ENCODE measurements at places on chromosomes 6 and 20. TPM values are rescaled to one million over a fixed set of nuclear protein-coding genes. Genes with fewer than 3 reads are reported as not detected.

DNA sequence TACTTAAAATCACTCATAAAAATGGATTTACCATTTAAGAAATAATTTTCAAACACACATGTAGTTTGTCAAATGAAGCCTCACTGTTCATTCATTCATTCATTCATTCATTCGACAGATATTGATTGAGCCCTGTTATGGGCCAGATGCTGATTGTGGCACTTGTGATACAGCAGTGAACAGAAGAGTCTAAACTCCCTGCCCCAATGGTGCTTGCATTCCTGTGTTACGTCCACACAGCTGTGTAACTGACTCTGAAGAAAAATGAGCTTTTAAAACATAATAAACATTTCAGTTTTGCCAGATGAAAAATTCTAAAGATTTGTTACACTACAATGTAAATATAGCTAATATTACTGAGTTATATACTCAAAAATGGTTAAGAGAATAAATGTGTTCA is 46.2 kb downstream of the BACH2 start:
- H3K4me1 ChIP-seq: peaks cover 34% of the 10 kb centered on the region
- no peaks in the 10 kb centered on the region for H3K27me3 ChIP-seq
- no peak overlapping the region for H3K27ac ChIP-seq
- H3K36me3 ChIP-seq: peaks cover 13% of the 10 kb centered on the region
- no peak overlapping the region for H3K4me3 ChIP-seq
- DNase-seq: no peak

DNA sequence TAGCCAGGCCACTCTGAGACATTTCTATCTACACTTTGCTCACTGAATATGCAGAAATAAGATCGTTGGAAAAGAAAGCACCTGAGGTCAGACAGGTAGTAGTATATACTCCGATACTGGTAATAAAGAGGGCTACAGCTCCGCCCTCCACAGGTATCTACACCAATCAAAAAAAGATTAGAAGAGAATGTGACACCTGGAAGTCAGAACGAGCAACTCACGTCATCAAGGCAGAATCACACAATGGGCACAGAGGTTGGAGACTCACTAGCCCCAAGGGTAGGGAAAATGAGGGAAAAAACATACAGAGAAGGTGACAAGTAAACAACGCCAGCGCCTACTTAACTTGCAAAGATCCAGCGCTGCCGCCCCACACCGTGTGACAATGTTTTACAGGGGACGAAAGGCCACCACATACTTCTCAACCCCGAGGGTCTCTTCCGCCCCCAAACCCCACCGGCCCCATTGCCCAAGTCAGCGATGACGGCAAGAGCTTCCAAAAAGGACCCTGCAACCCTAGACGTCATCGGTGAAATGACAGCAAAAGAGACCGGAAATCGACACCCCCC is 653 bp downstream of the LMBRD1 start:
- H3K4me3 ChIP-seq: peak overlapping the region; percentile 73
- H3K4me1 ChIP-seq: peaks cover 49% of the 10 kb centered on the region

ZBTB22 gene
- polyA plus RNA-seq: 15.4 TPM

PHF1 gene
- polyA plus RNA-seq: 171 TPM

DNA sequence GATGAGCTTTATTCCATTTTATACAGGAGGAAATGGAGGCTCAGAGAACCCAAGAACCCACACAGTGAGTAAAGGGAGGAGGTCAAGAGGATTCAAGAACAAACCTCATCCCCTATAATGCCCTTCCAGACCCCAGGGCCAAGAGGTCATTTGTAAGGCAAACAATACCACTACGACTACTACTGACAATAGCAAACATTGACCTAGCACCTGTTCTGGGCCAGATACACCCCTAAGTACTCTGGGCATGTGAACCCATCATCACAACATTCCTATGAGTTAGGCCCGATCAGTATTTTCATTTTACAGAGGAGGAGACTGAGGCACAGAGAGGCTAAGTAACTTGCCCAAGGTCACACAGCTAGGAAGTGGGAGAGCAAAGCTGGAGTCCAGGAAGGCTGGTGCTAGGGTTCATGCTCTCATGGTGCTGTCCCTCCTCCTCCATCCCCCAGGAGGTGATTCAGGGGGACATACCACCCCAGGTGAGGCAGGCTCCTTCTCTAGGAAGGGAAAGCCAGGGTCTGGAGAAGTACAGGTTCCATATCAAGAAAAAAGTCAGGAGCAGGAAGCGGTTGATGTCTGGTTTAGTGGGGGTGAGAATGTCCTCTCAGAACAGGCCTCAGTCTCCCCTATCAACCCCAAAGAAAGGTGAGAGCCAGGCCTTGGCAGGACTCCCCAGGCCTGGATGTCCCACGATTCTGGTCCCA is 13.7 kb downstream of the SLC13A3 start:
- no peaks in the 10 kb centered on the region for H3K4me1 ChIP-seq
- H3K36me3 ChIP-seq: no peaks in the 10 kb centered on the region
- no peak overlapping the region for H3K27ac ChIP-seq
- no peak for DNase-seq

DNA sequence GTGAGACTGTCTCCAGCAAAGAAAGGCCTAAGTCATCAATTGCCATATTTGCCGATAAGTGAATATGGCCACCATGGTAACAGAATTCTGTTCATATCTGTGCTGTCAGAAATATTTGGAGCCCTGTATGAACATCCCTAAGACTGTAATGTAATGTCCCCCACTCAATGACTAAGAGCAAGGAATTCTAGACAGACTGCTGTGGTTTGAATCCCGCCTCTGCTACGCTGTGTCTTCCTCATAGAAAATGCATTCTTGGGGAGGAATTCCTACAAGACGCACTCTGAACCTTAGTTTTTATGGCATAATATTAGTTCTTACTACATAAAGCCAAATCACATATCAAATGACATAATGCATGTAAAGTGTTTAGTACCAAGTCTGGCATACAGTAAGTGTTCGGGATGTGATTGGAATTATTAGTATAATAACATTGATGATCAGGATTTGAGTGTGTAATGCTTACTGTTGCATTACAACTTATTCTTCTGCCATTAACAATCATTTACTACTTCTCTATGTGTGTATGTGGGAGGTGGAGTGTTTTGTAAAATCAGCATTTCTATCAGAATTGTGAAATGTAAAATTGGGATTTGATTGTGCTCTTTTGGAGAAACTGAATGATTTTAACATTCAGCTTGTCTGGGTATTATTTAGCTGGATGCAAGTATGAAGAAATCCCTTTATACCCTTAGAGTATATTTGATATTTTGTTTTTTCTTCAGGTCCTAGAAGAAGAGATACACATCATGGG is 103.0 kb downstream of the OLIG3 start:
- H3K4me3 ChIP-seq: no peak overlapping the region
- H3K36me3 ChIP-seq: no peaks in the 10 kb centered on the region
- no peak overlapping the region for H3K27ac ChIP-seq
- peaks cover 23% of the 10 kb centered on the region for H3K4me1 ChIP-seq

SLC17A3 gene
- polyA plus RNA-seq: not detected

GRCh38 chr6:30227242-30227722 is 14.1 kb upstream of the TRIM26 start:
- no peaks in the 10 kb centered on the region for H3K36me3 ChIP-seq
- no peak overlapping the region for H3K27ac ChIP-seq
- no peaks in the 10 kb centered on the region for H3K4me1 ChIP-seq
- no peak overlapping the region for H3K4me3 ChIP-seq
- H3K27me3 ChIP-seq: no peaks in the 10 kb centered on the region

DNA sequence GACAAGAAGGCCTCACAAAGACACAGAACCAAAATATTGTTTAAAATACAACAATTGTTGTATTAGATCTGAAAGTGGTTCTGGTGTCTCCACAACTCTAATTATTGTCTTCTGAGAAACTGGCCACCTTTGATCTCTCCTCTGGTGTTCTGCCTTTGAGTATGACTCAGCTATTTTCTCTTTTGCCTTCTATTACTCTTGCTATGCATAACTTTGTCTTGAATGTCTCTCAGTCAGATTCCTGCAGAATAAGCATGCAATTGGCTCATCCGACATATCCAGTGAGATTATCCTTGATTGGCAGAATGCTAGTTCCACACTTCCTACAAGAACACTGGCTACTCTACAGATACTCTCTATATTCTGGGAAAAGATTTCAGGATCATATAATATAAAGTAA is 14.3 kb upstream of the EPM2A start:
- no peak overlapping the region for H3K27ac ChIP-seq
- no peaks in the 10 kb centered on the region for H3K27me3 ChIP-seq
- H3K4me3 ChIP-seq: no peak overlapping the region
- H3K4me1 ChIP-seq: no peaks in the 10 kb centered on the region
- H3K36me3 ChIP-seq: no peaks in the 10 kb centered on the region
- DNase-seq: no peak

DNA sequence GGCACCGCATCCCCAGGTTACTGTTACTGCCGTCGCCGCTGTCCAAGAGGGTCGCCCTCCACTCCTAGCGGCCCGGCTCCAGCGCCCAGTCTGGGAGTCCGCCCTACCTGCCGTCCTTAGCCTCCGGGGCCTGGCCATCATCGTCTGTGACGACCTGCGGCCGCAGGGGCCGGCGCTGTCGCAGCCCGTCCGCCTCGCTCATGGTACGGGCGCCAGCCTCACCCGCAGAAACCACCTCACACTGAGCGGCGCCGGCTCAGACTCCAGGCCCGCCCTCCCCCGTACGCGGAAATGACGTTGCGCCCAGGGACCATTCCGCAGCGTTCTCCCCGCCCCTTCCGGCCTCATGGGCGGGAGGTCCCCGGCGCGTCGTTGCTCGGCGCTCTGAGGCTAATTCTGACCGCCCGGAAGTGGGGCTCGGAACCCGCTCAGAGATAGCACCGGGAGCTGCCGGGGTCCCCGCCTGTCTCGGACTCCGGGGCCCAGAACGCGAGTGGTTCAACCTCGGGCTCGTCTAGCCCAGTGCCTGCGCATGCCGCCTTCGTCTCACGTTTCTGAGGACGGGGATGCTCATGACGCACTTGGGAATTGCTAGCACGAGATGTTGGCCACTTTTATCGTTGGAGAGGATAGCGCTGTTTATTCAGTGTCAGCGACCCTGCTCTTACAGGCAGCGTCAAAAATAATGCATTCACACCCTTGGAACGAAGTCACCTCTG is at the start of gene APMAP:
TSS of gene APMAP (minus strand) at position 265 of the 719 bp plus-strand sequence. CDS start at position 202, 63 bp downstream.
- peak within 1 kb of the TSS; percentile 88 for H3K4me3 ChIP-seq
- peak; percentile 99 for DNase-seq
- H3K4me1 ChIP-seq: peaks cover 24% of the 10 kb centered on the region
- peak within 1 kb of the TSS; percentile 92 for H3K27ac ChIP-seq
- H3K36me3 ChIP-seq: no peaks in the 10 kb centered on the region
- H3K27me3 ChIP-seq: no peaks in the 10 kb centered on the region
